ENCODE measurements at places on chromosomes 13 and 19.

- DNase-seq: peak; percentile 23
Observed at GRCh38 chr13:108915634-108916512, 286.5 kb downstream of the MYO16 start.

DNA sequence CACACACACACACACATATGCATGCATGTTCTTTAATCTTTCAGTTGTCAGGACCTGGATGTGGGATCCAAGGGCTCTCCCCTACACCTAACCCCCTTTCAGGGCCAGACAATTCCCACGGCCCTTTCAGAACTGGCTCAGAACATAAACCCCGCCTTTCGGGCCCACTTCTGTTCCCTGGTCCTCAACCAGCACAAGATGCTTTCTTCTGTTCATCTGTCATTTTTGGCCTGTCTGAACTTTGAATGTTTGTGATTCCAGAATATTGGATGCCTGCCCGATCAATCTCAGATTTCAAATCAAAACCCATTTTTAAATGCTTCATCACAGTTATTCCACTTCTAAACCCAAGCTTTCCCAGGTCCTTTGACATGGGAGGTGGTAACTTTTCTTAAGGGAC is 167.3 kb downstream of the USP12 start:
- no peak for DNase-seq

DNA sequence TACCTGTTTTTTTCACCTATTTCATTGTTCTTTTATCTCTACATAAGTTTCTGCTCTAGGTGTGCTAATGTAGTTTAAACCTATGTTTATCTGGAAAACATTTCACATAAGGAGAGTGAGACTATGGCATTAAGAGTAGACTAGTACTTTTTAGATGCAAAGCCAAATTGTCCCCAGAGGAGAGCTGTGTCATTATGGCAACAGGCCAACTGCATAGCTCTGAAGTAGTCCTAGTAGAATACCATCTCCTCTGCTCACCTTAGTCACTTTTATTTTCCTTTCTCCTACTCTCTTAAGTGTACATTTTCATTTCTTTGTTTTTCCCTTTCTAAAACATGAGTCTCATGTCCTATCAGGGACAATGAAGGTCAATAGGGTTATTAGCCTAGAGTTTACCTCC is 123.1 kb downstream of the ITGBL1 start:
- no peak for DNase-seq

- no peak for DNase-seq
Observed at GRCh38 chr13:83498045-83498444, 384.2 kb downstream of the SLITRK1 start.

DNA sequence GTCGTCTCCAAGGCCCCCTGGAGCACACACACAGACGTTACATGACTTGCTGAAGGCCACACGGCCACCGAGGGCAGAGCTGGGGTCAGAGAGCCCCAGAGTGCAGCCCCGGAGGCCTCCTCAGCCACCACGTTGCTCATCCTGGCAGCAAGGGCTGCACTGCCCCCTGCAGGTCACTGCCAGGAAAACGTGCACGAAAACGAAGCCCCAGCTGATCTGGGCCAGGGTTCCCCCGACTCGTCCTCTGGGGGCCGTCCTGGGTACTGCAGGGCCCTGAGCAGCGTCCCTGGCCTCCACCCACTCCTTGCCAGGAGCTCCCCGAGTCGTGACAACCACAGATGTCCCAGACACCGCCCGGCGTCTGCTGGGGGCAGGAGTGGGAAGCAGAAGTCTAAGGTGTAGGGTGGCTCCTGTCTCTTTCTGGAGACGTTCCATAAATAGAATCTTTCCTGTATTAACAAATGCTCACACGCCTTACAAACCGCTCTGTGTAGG is 3.4 kb downstream of the TPGS1 start:
- DNase-seq: peak; percentile 94

DNA sequence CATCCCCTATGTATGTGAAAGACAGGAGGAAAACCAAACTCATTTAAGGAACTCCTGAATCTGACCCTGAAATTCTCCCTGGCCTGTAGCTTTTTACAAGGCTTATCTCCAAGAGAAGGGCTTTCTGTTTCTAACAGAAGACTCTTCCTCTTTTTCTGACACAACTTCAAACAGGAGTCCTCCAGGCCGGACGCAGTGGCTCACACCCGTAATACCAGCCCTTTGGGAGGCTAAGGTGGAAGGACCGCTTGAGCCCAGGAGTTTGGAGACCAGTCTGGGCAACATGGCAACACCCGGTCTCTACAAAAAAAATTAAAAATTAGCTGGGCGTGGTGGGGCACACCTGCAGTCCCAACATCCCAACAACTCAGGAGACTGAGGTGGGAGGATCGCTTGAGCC is 41.9 kb downstream of the CARS2 start:
- DNase-seq: no peak

GRCh38 chr13:28495538-28496187 is 735 bp upstream of the FLT1 start:
- no peak for DNase-seq

GRCh38 chr19:33622505-33622808 is 704 bp downstream of the CHST8 start:
- DNase-seq: no peak

DNA sequence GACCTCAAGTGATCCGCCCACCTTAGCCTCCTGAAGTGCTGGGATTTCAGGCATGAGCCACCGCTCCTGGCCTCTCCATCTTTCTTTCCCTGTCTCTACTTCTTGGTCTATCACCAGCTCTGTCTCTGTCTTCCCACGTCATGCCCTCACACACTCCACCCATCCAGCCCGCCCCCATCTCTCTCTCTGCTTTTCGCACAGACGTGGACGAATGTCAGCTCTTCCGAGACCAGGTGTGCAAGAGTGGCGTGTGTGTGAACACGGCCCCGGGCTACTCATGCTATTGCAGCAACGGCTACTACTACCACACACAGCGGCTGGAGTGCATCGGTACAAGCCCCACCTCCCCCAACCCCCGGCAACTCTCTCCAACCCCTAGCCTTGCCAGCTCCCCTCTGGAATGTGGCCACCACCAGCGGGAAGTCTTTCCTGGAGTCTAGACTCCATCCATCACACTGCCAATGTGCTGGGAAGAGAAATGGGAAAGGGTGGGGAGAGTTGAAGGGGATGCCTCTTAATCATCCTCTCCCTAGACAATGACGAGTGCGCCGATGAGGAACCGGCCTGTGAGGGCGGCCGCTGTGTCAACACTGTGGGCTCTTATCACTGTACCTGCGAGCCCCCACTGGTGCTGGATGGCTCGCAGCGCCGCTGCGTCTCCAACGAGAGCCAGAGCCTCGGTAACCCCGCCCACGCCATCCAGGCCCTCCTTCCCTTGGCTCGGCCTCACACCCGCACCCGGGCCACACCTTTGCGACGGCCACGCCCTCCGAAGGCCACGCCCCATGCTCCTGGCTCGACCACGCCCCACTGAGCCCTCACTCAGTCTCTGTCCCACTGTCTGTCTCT is 22.5 kb downstream of the LTBP4 start:
- peak; percentile 21 for DNase-seq

DNA sequence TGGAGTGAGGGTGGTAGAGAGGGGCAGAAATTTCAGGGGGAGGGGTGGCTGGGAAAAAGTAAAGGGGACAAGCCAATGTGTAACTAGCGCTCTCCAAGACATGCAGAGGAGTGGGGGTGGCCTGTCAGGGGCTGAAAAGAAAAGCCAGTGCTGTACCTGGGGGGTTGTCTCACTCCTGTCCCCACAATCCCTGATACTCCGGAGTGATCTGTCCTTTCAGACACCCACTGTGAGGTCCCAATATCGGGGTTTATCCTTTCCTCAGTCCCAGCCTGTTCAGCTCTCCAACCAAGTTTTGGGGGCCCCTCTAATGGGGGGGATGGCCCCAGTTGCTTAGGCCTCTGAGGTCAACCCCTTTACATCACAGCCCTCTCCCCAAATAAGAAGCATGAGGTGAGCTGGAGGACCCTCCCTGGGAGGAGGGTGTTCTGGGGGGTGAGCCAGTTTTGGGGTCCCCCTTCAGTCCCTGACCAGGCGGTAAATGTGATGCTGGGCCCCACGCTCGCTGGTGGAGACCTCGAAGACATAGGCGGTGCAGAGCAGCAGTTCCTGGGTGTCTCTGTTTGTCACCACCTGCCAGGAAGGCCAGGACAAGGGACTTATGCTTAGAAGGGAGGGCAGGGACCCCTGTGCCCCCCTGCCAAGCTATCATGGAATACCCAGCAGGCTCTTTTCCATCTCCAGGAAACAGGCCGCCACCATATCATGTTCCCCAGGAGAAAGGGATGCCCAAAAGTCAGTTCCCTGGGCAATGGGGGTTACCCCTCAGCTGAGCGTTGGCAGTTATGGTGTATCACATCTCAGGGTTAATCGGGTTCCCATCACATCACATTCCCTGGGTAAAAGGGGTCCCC is 5.9 kb downstream of the CD37 start:
- DNase-seq: no peak

DNA sequence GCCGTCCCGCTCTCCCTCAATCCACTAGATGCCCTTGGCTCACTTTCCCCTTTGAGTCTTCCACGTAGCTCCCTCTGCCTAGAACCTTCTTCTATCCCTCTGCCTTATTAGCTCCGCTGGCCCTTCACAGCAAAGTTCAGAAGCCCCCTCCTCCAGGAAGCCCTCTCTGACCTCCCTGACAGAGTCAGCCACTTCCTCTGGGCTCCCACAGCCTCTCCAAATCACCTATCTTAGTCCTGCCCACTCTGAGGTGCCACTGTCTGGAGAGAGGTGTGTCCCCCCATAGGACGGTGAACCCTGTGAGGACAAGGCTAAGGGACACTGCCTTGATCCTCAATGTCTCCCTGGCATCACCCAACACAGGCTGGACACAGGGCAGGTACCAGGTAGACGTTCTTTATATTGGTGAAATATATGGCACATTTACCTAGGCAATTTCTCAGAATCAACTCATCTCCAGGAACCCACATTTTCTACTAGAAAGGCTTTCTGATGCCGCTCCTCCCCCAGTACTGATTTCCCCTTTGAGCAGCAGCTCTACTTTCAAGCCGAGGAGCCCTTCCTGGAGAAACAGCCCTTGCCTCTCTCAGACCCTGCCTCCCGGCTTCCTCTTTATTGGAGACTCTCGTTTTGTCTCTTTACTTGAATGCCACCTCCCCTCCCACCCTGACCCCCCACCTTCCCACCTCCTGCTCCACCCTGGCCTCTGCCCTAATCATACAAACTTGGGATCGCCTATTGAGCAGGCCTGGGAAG is 3.4 kb upstream of the TGFB1 start:
- no peak for DNase-seq

- DNase-seq: no peak
Observed at GRCh38 chr13:111659219-111659775, 338.9 kb downstream of the TEX29 start.

DNA sequence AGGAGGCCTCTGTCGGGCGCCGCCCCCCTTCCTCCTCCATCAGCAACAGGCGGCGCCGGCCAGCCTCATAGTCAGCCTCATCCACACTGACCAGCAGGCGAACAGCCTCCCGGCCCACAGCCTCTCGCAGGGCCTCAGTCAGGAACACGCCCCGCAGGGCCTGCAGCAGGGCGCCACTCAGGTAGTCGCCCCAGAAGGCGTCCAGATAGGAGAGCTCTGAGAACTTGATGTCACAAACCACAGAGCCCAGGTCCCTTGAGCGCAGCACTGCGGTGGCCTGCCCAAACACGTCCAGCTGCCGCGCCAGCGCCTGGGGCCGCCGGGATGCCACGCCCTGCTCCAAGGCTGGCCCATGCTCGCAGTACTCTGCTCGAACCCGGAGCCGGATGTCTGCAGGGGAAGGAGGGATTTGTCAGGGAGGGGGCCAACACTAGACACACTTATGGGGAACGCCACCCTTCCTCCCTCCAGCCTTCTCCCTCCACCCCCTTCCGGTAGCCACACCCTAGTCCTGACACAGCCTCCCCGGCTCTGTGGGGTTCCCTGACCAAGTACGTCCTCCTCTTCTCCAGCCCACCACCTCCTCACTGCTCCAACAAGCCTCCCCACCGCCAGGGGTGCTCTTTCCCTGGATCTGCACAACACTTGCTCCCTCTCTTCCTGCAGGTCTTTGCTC is 17.9 kb downstream of the DEDD2 start:
- peak; percentile 93 for DNase-seq

- no peak for DNase-seq
Observed at GRCh38 chr13:58025821-58026220, 394.3 kb downstream of the PCDH17 start.

DNA sequence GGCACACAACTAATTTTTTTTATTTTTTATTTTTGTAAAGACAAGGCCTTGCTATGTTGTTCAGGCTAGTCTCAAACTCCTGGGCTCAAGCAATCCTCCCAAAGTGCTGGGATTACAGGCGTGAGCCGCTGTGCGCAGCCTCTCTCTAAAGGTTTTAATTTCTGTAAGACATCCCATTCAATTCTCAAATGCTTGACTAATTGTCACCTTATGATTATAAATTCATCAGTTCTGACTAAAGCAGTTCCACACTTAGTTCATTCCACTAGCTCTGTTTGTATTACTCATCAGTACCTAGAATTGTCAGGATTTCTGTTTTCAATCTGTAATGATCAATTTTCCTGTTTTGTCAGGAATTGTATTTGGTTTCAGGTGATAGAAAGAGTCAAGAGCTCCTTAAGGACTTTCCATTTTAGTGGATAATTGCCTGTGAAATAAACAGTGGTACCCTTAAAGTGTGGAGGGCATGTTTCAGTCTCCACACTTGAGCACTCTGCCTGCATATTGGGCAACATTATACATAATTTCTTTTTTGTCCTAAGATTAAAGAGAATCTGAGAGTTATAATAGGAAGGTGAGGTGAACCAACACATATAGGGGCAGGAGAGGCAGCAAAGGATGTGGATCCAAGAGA is 27.6 kb downstream of the GPALPP1 start:
- no peak for DNase-seq

DNA sequence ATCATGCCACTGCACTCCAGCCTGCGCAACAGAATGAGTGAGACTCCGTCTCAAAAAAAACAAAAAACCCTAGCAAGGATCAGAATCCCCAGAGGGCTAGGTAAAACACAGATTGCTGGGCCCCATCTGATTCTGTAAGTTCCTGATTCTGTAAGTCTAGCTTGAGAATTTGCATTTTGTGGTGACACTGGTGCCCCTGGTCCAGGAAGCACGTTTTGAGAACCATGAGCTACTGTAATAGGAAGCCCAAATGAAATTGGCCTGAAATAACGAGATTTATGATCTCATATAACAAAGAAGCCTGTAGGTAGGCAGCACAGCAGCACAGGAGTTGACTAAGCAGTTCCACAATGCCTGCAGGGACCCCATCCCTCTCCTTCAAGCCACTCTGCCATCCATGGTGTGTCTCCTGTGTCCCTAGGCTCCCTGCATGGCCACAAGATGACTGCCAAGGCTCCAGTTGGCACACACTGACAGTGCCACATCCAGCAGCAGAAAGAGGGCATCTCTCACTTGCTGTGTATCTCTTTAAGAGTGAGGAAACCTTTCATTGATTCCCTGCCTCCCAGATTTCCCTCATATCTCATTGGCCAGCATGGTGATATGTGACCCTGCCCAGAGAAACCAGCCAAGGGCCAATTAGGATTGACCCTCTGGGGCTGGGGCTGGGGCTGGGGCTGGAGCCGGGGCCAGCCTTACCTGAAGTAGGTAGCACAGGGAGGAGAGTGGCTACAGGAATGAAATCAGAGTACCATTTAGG is 21.7 kb downstream of the SIPA1L3 start:
- DNase-seq: no peak

DNA sequence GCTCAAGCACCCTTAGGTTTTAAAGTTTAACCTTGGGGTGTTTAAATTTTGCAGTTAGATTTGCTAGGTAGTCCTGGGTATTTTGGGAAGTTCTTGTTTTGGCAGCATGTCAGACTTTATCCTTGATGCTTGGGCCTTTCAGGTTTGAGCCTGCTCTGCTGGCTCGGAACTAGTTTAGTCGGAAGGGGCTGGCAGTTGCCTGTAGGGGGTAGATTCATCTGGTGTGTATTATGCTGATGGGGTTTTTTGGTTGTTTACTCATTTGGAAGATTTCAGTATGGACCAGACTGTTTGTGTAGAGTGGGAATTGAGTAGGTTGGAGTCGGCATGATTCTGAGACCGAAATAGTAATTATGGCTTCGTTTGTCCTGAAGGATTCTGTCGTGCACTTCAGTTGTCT is 15.1 kb downstream of the ILF3 start:
- DNase-seq: no peak

Measured in DND-41 (cell line).